Stimulated activated CD4-positive, alpha-beta T cell treated with anti-CD3 and anti-CD28 coated beads, Interleukin-12 subunit alpha, Interleukin-12 subunit beta, amount 100 ng/mL, for 4 hours (primary cell): ENCODE measurements at places on chromosomes 13 and 19.

GRCh38 chr13:104759069-104759468 lies 1692.9 kb upstream of the SLC10A2 start:
- DNase-seq: no peak

DNA sequence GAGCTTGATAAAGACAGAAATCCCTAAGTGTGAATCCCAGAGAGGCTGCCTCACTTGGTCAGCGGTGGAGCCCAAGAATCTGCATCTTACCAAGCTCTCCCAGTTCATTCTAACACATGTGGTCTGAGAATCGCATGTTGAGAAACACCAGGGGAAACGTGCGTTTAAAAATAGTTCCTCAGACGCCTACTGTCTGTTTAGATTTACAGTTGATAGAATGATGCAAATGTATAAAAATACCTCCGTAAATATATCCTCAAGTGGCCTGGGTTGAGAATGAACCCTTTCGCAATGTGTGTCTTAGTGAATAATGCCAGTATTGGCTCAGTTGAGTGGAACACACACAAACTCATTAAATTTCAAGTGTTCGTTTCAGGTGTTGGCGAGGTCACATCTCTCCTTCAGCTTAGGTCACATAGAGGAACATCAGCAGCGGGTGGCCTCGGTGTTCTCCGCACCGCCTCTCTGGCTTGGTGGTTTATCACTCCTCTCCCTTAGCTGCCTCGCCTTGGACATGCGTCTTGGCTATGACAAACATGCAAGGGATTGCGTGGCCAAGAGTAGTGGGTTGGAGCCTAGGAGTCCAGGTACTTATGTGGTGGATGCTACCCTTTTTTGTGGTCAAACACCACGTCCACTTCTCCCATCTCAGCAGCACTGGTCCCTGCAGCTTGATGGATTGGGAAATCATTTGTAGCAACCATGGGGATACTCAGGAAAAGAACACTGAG lies 117.6 kb upstream of the SPATA13 start:
- no peak for DNase-seq

- DNase-seq: no peak
Observed at GRCh38 chr13:98571955-98572662, 4.8 kb downstream of the STK24 start.

DNA sequence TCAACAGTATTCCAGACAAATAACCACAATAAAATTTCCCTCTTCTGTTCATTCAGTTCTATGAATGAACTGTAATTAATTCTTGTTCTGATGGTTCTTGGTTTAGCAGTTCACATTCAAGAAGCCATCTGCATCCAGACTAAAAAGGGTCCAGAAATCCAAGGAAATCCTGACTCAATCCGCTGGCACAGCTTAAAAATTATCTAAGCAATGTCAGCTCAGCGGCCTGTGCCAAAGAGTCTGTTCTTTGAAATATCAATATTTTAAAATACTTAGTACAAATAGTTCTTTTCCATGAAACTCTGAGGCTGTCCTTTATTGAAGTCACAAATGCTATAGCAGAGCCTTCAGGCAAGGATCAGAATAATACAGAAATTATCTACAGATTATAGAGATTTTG lies 57.2 kb downstream of the DHRS12 start:
- DNase-seq: no peak

- peak; percentile 29 for DNase-seq
Observed at GRCh38 chr19:38429055-38429810, 3.2 kb upstream of the RASGRP4 start.

DNA sequence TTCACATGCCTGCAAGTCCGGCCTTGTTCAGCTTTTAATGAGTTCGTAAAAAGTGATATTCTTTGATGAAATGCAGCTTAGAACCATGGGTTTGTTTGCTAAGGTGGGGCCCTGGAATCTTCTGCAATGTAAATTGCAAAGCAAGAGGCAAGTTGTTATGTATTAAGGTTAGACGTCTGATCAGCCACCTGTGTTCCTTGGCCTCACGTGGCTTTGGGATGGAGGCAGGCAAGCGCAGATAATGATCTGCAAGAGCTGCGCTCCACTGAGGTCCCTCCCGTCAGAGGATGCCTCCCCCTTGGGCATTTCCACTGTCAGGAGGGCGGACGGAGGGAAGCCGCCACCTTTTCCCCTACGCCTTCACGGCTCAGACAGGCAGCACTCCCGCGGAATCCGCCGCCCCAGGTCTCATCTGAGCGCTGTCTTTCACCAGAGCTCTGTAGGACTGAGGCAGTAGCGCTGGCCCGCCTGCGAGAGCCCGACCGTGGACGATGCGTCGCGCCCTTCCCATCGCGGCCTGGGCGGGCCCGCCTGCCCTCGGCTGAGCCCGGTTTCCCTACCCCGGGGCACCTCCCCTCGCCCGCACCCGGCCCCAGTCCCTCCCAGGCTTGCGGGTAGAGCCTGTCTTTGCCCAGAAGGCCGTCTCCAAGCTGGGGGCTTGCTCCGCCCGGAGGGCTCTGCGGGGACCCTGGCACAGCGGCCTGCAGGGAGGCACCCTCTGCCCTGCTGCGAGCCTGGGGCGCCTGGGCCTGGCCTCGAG lies 110.9 kb downstream of the CRYL1 start:
- no peak for DNase-seq

DNA sequence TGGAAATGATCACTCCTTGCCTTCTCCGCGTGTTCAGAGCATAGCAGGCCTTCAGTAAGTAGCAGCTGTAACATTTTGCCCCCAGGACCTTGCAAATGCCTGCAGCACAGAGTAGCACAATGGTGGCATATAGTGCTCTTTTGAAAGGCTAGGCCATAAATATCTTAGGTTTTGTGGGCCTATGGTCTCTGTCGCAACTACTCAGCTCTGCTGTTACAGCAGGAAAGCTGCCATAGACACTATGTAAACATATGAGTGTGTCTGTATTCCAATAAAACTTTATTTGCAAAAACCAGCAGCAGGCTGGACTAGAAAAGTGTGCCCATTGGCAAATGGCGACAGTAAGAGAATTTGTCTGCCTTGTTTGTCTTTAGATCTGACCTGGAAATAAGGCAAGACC lies 9.4 kb downstream of the ITPKC start:
- DNase-seq: no peak

DNA sequence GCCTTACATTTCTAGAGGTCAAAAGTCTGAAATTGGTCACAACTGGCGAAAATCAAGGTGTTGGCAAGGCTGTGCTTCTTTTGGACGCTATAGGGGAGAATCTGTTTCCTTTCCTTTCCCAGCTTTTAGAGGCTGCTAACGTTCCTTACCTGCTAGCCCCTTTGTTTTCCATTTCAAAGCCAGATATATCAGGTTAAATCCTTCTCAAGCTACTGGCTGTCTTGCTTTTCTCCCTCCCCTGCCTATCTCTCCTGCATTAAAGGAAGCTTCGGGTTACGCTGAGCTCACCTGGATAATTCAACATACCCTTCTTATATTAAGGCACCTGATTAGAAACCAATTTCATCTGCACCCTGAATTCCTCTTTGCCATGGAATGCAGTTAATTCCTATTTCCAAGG lies 1569.7 kb upstream of the SLC10A2 start:
- no peak for DNase-seq

DNA sequence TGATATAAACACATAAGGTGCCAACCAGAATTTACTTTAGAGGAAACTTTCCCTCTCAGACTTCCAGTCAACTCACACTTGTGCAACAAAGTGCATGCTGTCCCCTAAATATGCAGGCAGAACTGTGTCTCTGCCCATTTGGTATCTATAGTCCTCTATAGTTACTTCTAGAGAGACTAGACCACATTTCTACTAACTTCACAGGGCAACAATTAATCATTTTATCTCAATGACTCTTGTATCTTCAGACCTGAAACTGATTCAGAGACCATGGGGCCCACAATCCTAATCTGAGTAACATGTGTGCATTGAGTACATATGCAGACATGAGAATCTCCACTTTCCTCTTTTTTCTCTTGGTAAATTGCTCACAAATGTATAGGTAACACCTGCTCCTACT lies 158.1 kb downstream of the ZNF486 start:
- DNase-seq: no peak

- no peak for DNase-seq
Observed at GRCh38 chr13:31037874-31038500, 105.5 kb downstream of the TEX26 start.

DNA sequence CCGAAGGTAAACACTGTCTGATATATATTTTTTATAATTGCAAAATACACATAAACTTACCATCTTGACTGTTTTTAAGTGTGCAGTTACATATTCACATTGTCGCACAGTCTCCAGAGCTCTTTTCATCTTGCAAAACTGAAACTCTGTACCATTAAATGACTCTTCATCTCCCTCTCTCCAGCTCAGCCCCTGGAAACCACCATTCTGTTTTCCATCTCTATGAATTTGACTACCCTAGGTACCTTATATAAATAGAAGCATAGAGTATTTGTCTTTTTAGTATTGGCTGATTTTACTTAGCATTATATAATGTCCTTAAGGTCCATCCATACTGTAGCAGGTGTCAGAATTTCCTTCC lies 45.8 kb downstream of the LRCH1 start:
- DNase-seq: no peak

- no peak for DNase-seq
Observed at GRCh38 chr13:97496511-97496910, 62.5 kb downstream of the RAP2A start.
